Foreskin keratinocyte (primary cell): ENCODE measurements at places on chromosomes 16 and 17. TPM values are rescaled to one million over a fixed set of nuclear protein-coding genes. Genes with fewer than 3 reads are reported as not detected.

The CEP295NL gene
- total RNA-seq: 0.04 TPM in 1 of 2 replicates, not detected in the other

The ARHGDIA gene
- total RNA-seq: 574 and 576 TPM in 2 replicates

DNA sequence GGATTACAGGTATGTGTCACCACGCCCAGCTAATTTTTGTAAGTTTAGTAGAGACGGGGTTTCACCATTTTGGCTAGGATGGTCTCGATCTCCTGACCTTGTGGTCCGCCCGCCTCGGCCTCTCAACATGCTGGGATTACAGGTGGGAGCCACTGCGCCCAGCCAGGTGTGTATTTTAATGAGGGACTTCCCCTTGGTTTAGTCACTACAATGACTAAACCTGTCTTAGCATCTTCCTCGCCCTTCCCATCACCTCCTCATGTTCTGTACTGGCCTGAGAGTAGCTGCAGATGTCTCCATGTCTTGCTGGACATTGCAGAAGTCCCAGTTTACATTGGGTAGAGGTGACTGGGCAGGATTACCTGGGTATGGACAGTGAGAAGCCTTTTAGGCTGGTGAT lies 9.6 kb downstream of the SLC7A6 start:
- no peak for DNase-seq

DNA sequence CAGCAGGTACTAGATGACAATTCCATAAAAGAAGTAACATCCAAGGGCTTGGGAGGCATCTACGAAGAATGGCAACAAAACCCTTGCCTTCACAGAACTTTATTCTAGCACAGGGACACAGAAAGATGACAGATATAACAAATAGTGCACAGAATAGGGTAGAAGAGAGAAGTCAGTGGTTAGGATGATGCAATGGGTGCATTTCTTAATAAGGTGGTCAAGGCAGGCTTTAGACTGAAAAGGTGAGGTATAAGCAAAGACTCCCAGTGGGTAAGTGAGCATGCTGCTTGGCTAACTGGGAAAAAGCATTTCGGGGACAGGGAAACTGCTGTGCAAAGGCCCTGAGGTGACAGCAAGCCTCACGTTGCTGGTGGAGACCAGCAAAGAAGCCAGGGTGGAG lies 175.9 kb downstream of the XYLT1 start:
- no peak for DNase-seq

DNA sequence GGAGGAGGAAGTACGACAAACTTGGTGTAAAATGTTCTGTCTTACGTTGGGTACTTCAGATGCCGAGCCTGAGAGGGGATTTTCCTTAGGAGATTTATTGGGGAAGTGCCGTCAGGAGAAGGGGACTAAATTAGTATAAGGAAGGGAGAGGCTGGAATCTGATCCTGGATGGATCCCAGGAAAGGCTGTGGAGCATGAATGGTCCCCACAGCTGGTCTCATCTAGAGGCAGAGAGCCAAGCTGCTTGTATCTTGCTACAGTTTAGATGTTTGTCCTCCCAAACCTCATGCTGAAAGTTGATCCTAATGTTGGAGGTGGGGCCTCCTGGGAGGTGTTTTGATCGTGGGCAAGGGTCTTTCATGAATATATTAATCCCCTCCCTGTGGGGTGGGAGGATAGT lies 798.4 kb upstream of the EEF2KMT start:
- DNase-seq: no peak

- peak; percentile 29 for DNase-seq
These were observed 2.0 kb upstream of the YPEL2 start for GRCh38 chr17:59329176-59330052.

GRCh38 chr16:57567691-57568090 lies 25.2 kb downstream of the ADGRG5 start:
- DNase-seq: no peak
